ENCODE measurements at places on chromosomes 3 and 15.

- no peak for DNase-seq
These were observed 106.3 kb downstream of the ETFA start for GRCh38 chr15:76204916-76205460.

GRCh38 chr3:123745184-123745855 is 138.8 kb downstream of the MYLK start:
- DNase-seq = no peak

DNA sequence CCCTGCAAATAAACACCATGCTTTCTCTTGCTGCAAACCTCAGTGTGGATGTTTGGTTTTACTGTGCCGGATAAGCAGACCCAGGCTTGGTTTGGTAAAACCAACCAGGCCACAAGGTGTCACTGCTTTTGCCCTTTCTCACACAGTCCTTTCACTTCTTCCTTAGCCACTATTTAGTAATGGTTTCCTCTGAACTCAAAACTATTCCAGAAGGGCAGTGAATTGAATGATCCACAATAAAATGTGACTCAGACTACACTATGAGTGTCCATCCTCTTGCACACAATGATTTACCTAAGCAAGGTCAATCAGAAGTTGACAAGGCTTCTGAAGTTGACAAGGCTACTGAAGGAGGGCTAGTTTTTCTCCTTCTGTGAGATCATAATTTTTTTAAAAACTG is 552.4 kb upstream of the CCDC54 start:
- no peak for DNase-seq

GRCh38 chr3:50648944-50649343 is 25.8 kb upstream of the DOCK3 start:
- DNase-seq = no peak

- DNase-seq = no peak
These were observed 97.7 kb downstream of the PLCH1 start for GRCh38 chr3:155647206-155647605.

GRCh38 chr3:119695480-119695879 is 7.3 kb upstream of the CFAP91 start:
- no peak for DNase-seq

DNA sequence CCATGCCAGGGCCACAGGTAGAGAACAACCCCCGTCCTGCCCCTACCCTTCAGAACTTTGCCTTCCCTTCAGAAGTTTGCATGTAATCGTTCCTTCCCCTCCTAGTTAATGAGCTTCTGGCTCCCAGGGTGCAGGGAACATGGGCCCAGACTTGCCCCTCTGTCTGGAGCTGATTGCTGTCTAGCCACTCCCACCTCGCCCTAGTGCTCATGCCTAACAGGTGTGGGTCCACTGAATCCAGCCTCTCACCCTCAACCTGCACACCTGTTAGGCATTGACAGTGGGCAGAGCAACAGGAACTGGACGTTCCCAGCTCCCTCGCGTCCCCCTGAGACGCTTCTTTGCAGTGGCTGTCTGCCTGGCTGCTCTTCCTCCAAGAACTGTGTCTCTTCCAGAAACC is 40.3 kb downstream of the WNT5A start:
- no peak for DNase-seq

- DNase-seq = no peak
These were observed 61.3 kb downstream of the VGLL4 start for GRCh38 chr3:11582191-11582968.

DNA sequence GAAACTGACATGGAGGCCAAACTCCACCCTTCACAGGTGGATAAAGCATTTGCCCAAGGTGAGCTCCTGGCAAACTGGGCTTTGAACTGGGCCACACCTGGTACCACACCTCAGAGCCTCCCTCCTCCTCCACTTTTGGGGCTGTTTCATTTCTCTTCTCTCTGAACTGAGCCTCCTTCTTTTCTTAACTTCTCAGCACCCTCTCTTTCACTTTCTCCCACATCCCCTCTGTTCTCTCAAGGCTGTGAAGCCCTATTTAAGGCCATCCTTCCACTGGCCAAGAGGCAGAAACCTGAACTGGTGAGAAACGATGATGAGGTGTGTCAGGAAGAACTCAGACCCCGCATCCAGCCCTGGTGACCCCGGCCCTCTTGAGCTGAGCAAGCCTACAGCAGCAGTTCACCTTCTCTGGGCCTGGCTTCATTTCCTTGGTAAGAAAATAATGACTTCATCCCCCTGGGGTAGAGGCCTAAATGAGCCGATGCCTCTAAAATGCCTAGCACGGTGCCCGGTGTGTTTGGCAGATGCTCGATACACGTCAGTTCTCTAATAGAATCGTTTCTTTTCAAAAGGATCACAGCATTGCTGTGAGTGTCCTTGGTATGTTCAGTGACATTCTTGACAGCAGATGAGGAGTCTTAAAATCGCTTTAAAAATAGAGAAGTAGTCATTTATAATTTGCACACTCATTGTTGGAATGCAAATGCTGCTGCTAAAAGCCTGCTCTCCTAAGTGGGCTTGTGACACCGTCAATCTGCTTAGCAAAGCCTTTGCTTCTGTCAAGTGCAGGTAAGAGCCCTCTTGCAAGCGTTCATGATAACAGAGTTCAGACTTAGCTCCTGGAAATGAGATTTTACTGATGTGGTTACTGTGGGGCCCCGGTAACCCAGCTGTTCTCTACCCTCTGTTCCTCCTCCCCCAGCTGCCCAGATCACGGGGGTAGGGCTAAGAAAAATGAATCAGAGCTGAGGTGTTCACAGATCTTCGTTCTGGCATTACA is 97.7 kb upstream of the ATP2B2 start:
- DNase-seq = no peak

- DNase-seq = no peak
These were observed 87.3 kb upstream of the LIPC start for GRCh38 chr15:58344213-58345070.

DNA sequence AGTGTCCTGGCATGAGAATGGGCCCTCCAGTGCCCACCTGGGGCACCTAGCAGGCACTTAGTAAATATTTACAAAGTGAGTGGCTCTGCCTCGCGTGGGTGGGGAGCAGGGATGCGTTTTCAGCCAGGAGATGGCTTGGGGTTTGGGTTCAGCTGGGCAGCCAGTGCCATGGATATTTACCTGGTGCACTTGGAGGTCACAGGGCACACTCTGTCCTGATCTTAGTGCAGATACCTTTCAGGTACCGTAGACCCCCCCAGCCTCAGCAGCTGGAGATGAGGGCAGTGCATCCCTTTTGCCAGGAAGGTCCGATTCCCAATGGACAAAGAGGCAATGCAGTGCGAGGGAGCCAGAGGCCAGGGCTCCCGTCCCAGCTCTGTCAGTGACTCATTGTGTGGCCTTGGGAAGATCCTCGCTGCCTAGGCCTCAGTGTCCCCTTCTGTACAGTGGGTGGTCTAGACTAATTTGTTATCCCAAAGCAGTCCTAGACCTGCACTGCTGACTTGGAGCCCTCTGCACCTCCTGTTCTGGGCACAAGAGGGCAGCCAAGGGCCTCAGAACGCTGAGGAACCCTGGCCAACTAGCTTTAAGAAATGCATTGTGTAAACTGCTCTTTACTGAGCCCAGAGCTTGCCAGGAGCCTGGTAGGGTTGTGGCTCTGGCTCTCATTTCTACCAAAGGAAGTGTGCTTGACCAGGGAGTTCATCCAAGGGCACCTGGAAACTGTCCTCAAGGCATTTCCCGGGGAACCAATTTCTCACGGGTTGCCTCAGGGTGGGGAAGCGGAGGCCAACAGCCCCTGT is 16.0 kb downstream of the HDAC11 start:
- no peak for DNase-seq

DNA sequence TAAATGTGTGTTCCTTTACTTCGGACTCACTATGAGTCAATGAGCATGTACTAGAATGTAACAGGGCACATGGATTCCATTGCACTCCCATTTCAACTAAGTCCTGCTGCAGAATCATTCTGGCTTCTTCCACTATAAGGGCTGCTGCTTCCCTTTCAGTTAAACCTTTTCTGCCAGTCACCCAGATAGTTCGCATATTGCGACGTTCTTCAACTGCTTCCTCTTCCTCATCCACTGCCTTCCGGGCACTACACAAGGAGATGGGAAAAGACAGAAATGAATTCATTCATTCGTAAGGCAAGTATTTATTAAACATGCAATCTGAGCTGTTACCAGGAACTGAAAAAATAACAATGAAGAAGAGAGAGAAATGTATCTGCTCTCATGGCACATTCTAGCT is 55.6 kb downstream of the POLQ start:
- no peak for DNase-seq

DNA sequence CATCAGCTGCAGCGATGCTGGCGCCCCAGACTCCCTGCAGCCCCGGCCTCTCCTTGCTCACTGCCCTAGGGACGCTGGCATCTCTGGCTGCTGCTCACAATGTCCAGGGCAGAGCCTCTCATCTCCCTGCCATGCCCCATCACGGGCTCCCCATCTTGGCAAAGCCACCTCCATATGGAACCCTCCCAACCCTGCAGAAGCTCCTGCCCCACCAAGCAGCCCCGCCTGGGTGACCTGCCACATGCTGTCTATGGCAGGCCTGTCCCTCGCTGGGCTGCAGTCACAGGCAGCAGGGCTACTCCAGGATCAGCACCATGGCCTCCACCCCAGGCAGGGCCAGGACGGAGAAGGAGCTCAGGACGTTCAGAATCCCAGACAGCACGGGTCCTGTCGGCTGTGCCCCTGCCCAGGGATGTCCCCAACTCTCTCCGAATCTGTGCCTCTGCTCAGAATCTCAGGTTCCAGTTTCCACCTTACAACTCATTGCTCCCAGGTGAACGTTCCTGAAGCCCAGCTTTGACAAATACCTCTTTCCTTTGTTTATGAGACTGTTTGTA is 58.4 kb downstream of the PLXNA1 start:
- DNase-seq = no peak

GRCh38 chr3:151225040-151225975 is 22.3 kb upstream of the GPR171 start:
- DNase-seq = no peak

DNA sequence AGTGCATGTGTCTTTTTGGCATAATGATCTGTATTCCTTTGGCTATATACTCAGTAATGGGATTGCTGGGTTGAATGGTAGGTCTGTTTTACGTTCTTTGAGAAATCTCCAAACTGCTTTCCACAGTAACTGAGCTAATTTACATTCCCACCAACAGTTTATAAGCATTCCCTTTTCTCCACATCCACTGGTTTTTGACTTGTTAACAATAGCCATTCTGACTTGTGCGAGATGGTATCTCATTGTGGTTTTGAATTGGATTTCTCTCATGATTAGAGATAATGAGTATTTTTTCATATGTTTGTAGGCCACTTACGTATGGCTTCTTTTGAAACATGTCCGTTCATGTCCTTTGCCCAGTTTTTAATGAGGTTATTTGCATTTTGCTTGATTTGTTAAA is 117.7 kb downstream of the CHCHD4 start:
- no peak for DNase-seq

GRCh38 chr3:20696388-20697150 is 510.6 kb upstream of the SGO1 start:
- no peak for DNase-seq

DNA sequence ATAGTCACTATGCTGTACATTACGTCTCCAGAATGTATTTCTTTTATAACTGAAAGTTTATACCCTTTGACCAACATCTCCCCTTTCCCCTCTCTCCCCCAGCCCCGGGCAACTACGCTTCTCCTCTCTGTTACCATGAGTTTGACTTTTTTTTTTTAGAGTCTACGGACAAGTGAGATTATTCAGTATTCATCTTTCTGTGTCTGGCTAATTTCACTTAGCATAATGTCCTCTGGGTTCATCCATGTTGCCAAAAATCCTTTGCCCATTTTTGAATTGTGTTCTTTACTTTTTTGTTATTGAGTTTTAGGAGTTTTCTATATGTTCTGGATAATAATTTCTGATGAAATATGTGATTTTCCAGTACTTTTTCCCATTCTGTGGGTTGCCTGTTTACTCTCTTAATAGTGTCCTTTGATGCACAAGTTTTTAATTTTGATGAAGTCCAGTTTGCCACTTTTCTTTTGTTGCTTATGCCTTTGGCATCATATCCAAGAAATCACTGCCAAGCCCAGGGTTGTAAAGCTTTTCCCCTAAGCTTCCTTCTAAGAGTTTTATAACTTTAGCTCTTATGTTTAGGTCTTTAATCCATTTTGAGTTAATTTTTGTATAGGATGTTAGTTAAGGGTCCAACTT is 126.7 kb upstream of the NSMCE3 start:
- DNase-seq = no peak

DNA sequence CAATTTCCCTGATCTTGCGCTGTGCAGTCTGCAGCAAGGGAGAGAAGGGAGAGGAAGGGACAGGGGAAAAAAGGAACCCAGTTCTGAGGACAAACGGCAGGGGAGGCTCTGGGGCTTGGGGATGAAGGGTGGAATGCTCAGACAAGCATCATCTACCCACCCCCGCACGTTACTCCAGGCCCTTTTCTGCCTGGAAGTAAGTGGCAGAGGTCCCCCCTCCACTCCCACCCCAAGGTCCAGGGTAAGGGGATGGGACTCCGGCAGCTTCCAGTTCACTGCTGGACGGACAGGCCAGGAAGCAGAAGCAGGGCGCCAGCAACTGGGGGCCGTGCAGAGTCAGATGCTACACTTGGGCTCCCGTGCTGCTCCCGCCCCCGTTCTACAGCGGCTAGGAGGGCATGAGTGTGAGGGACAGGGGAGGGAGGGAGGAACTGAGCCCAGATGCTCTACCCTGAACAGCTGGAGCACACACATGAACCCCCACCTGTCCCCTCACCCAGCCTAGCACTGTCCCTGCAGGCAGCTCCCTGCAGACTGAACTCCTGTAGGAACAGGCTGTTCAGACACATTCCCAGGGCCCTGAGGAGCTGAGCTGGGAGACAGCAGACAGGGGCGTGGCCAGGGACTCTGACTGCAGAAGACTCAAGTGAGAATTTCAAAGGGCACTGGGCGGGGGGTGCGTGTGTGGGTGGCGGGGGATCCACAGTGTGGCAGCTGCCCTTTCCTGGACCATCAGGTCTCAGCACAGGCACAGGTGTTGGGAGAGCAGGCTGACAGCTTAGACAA is 59.7 kb downstream of the SENP2 start:
- DNase-seq = no peak

- no peak for DNase-seq
These were observed 188.4 kb upstream of the THRB start for GRCh38 chr3:24683090-24683489.

DNA sequence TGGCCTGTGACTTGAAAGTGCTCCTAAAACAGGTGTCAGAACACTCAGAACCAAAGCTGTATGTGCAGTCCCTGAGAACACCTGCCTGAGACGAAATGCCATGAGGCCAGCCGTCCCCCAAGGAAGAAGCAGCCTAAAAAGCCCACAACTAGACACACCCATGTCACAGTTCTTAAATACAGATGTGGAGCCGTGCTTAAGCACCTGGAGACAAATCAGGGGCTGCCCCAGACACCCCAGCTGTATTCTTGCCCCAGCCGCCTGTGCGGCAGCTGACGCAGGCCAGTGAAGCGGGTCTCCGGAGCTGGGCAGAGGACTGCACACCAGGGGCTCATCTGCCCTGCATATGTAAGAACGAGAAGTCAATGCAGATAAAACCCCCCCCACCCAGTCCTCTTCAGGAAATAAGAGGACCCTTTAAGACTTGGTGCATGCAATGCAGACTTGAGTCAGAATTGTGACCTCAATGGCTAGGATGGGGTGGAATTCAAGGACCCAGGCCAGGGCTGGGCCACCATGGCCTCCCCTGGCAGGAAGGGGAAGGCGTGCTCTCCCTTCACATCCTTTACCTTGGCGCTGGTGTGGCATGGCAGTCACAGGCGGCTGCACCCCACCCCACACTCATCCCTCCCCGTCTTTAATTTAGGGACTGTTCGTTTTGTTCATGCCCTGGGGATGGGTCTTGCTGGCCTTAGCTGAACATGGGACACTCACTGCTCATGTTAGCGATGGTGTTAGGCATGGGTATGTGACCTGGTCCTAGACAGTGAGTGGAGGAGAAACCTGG is 27.7 kb upstream of the PLXNA1 start:
- no peak for DNase-seq
